ENCODE measurements at places on chromosomes 1 and 21.

GRCh38 chr1:201504799-201505502, 2.0 kb downstream of the CSRP1 start:
- peak; percentile 37 for DNase-seq

- DNase-seq: no peak
Measured at GRCh38 chr21:30014886-30015285, 75.1 kb upstream of the GRIK1 start.

- DNase-seq: no peak
Measured at GRCh38 chr1:220226752-220227151, 45.5 kb downstream of the RAB3GAP2 start.

- DNase-seq: no peak
Measured at GRCh38 chr1:89298461-89298860, 25.8 kb upstream of the GBP5 start.

DNA sequence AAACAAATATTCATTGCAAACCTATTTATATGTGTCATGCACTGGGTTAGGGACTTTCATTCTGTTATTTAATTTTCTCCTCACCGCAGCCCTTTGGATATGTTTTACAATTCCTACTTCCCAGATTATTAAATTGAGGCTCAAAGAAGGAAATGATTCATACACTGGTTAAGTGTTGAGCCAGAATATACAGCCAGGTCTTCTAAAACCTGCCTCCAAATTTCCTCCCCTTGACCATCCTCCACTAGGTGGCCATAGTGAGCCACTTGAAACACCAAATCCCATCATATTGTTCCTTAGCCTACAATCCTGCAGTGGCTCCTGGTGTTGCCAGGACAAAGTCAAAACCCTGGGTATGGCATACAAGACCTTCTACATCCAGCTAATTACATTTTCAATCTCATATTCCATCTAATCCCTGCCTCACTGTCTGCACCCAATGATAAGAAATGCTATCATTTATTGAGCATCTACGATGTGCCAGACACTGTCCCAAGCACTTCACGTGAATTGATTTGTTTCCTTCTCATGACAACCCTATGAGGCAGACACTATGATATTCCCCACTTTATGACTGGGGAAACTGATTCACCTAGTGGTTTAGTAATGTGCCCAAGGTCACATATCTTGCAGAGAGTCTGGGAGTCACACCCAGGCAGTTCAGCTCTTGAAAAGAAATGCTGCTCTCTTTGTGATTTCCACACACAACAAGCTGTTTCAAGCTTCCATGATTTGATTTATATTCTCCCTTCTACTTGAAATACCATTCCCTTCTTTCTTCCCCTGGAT, 23.6 kb upstream of the KIRREL1 start:
- no peak for DNase-seq

- DNase-seq: no peak
Measured at GRCh38 chr1:62222321-62222720, 27.7 kb downstream of the L1TD1 start.

- no peak for DNase-seq
Measured at GRCh38 chr1:33009561-33009960, 27.1 kb downstream of the AK2 start.

DNA sequence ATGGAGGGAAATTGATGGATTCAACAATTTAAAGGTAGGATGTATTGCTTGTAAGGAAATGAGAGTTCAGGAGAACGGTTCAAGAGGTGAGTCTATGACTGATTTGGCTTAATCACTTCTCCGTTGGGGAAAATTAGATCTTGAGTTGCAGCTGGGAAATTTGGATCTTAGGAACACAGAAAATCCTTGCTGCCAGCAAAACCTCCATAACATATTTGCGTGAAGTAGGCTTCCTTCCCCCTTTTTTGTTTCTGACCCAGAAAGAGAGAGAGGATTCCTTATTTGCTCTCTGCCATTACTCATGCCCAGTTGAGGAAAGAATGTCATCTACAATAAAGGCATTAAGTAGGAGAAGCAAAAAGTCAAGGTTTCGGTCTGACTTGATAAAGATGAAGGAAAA, 73.5 kb upstream of the PDC start:
- DNase-seq: no peak

- no peak for DNase-seq
Measured at GRCh38 chr1:56406821-56407220, 172.5 kb downstream of the PLPP3 start.

GRCh38 chr1:209386156-209386555, 197.4 kb upstream of the CAMK1G start:
- no peak for DNase-seq

GRCh38 chr1:12309783-12310742, 80.2 kb downstream of the VPS13D start:
- DNase-seq: no peak

- DNase-seq: no peak
Measured at GRCh38 chr1:53736290-53736689, 2.7 kb downstream of the GLIS1 start.

GRCh38 chr1:175481126-175482070, 262.0 kb downstream of the TNR start:
- no peak for DNase-seq

DNA sequence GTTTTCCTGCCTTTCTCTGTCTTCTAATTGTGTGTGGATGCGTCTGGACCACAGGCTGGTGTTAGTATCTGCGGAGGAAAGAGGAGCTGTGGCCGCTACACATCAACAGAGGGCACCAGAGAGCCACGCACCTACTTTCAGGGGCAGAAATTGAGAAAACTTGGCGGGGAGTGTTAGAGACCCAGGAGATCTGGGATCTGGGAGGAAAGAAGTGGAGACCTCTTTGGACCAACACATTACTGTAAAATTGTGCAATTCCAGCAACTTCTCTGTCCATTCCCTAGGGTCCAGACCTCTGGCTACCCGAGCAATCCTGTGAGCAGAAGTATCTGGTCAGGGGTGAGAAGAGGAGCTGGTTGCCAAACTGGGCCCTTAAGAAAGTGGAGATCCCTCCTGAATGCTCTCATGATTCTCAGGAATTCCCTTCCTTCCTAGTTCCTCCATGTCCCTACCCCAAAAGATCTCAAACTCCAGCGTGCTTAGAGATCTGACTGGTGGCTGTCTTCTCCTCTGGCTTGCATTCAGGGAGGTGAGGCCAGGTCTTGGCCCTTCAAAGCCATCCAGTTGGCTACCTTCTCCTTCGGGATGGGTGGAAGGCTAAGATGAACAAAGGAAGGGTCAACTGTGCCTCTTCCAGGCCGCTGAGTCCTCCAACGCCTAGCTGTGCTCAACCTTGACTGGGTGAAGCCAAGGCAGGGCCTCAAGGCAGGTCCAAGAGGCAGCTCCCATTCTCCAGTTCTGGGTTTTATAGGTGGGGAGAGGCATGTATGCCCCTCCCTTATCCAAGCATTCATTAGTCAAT, 1.2 kb upstream of the KIRREL1 start:
- no peak for DNase-seq

- DNase-seq: no peak
Measured at GRCh38 chr1:21567241-21568005, 58.2 kb downstream of the ALPL start.

DNA sequence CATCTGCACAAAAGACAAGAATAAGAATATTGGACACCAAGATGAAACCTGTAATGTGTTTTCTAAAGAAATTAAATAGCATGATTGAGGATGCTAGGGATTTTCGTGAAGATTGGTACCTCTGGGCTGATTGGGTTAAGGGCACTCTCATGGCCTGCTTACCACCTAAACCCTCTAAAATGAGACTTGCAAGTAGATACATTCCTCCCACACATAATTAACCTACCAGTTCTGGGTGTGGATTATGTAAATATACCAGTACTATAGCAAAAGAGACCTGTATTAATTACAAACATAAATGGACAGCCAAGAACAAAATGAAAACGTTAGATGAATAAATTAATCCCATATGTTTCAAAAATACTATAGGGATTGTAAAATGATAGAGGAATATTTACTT, 1069.6 kb upstream of the B3GALT2 start:
- no peak for DNase-seq

DNA sequence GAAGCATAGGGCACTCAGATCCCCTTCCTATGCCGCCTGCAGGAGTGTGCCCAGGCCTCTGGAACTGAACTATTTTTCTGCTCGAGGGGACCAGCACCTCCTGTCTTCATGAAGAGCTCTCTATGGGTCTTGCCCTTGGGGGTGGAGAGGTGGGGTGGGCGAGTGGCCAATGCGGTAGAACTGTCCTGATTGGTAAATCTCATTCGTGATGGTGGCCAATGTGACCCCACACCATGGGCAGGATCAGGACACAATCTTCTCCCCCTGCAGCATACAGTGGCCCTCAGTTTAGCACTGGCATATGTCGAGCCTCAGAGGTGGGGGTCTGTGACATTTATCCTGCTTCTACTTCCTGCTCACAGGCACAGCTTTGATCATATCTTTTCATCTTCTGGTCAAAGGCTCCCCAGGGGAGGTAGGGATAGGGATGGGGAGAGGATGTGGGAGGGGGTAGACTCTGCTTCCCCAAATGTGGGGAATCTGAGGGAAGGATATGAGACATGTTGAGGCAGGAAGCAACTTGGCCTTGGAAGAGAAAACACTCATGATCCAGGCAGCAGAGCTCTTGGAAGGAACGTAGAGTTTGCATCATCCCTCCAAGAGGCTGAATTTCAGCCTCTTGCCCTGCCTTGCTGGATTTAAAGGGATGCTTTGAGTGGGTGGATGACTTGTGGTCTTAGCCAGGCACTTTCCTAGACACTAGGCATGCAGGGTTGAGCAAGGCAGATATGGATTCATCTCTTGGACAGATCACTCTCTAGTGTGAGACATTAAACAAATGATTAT, 81.8 kb downstream of the LAMC2 start:
- DNase-seq: peak; percentile 18

DNA sequence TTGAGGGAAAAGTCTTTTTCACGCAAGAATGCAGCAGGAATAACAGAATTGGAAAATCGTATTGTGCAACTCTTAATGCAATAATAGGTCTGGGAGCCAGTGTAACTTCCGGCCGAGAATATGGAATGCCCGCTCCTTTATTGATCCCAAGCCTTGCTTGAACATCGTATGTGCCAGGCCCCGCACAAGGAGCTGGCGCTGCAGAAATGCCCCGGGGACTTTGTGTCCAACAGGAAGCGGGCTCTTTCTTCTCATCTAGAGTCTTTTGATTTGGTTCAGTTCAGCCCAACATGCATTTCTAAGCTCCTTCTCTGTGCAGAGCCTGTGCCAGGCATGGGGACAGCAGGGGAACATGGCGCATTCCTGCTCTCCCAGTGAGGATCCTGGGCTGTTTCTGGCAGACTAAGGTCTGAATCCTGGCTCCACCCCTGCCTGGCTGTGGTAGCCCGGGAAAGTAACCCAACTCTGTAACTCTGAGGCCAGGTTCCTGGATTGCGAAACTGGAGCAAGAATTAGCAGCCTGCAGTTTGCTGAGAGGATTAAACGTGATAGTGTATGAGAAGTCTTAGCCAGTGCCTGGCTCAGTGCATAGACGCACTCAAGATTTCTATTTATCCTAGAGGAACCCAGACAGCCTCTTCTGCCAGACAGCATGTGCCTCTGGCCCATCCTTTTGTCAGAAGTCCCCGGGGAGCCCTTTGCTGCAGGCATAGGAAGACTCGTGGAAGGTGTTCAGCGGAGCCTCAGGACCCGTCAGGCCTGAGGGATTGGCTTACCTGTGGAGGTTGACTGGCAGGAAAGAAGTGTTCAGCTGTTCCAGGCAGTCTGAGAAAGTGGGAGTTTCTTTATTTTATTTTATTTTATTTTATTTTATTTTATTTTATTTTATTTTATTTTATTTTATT, 987 bp upstream of the CDCP2 start:
- peak; percentile 47 for DNase-seq

DNA sequence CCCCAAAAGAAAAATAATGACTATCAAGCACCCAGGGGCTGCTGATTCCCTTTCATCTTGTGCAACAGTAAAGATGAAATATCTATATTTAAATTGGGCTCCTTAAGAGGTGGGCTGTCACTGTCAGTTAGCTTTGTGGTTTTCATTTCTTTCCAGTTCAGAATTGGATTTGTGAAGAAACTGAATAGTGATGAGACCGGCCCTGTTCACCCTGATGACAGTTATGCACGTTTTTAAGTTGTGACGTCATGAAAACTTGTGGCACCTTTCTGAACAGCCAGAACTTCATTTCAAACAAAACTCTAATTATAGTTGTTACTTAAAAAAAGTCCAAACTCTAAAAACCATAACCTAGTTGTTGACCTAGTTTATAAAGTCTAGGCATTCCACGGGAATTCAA, 125.9 kb downstream of the RUNX1 start:
- no peak for DNase-seq

- DNase-seq: no peak
Measured at GRCh38 chr1:105337420-105337819, 1587.7 kb downstream of the AMY1C start.
